Lung (tissue), 17 donors: ENCODE measurements at places on chromosomes 13 and 19.
A peak's percentile ranks its signal among the peaks of the same experiment; 100 is the strongest.

DNA sequence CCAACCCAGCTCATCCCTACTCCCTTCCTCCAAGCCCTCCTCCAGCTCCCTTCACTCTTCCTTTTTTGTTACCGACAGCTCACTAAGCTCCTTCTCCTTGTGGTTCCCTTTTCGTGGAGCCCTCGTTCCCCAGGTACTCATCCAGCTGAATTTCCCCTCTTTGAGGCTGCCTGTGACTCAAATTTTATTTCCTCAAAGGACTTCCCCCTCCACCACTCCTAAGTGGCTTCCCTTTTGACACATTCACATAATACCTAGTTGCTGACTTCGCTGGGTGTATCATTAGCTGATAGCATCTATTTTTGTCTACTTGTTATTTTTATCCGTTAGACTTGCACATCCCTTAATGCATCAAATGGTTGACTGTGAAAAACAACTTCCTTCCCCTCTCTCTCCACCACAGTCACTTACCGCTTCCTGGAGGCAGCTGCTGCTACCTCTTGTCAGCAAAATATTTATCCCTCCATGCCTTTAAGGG is 14.5 kb downstream of the FFAR2 start:
- DNase-seq, result peak; percentile 49

DNA sequence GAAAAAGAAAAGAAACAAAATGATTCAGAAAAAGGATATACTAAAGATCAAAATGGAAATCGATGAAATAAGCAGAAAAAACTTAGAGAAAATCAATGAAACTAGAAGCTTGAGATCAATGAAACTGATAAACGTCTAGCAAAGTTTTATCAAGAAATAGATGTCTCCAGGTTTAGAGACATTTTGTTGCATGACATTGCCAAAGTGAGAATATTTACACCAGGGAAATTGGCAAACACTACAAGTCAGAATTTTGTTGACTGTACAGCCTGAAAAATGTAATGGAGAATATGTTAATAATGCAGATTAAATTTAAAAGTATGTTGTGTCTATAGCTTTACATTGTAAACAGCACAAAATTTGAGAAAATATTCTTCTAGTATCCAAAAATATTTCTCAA is 5.3 kb upstream of the ZNF599 start:
- DNase-seq, result no peak

- peak; percentile 42 for DNase-seq
These were observed 566 bp downstream of the TIMM13 start for GRCh38 chr19:2426611-2427428.

DNA sequence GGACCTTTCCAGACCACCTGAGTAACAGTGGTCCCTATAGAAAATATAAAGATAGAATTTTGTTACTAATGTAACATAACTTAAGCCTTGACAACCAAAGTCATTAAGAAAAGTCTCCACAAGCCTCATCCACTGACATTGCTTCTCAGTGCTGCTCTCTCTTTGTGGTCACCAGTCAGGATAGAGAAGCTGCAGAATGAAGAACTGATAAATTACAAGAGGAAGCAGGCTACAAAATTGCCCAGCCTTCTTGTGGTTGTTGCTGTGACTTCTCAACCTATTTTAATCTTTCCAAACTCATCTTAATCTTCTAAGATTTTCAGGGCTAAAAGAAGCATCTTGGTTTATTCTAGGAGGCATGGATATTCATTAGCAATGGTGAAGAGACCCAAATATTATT is 343.8 kb downstream of the MZT1 start:
- no peak for DNase-seq

DNA sequence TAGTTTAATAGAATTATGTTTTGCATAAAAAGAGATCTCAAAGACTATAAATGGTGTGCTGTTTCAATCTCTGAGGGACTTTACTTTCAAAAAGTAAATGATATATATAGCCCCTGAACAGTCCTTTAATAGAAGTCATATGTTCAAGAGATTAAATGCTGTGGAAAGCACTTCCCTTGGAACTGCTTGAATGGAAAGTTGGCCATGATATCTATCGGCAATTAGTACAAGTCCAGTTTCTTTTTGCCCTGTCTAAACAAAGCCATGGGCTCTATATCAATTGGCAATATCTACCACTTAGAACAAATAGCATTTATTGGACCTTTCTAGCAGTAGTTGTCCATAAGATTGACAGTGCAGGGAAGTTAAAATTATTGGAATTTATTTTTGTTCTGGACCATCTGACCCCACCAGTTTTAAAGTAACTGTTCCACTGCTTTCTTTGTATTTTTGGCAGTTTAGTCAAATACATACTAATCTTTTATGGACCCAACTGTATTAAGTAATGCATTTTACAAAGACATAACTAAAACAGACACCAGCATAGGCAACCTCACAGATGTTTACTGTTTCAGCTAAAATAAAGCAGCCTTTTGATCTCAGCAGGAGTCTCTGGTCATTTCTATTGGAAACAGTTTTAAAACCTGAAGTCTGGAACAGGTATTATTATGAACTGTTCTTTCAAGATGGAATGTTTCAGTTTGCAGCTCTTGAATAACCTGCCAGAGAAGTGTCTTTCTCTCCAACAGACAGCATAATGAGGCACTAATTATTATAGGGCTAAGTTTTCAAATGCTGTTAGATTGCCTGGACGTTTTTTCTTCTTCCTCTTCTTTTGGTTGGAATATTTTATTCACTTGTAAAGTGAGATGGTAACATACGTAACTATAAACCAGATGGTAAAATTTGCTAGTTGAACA is 282.6 kb downstream of the DCLK1 start:
- DNase-seq, result peak; percentile 81

GRCh38 chr13:23460309-23460708 is 26.8 kb upstream of the SACS start:
- DNase-seq, result no peak

GRCh38 chr13:79404361-79404760 is 1.7 kb downstream of the RBM26 start:
- DNase-seq, result no peak

- DNase-seq, result no peak
These were observed 11.3 kb upstream of the PNMA8A start for GRCh38 chr19:46482631-46483030.

GRCh38 chr13:67554286-67554685 is 324.1 kb upstream of the PCDH9 start:
- DNase-seq, result no peak

DNA sequence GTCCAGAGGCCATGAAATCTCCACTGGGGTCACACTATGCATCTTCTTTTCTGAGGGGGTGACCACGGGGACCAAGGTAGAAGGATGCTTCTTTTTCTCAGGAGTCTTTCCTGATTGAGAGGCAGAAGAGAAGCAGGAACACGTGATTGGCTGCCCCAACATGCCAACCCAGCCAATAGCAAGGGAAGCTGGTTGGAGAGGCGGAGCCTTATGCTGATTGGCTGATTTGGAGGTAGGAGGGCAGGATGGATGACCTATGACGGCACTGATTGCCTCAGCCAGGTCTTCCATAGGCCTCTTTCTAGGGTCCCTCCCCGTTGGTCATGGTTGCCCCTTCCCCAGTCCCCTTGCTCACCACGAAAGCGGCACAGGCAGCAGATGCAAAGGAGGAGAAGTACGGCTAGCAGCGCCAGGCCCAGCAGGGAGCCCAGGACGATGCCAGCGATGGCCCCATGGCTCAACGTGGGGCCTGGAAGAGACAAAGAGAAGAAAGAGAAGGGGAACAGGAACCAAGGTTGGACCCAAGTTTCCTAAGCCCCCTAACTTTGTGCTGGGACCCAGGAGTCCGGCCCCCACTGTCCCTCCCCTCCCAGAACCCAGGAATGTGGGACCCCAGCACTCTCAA is 8.0 kb downstream of the VSIG10L start:
- DNase-seq, result peak; percentile 9

- peak; percentile 73 for DNase-seq
These were observed 1.5 kb downstream of the SMAD9 start for GRCh38 chr13:36918246-36919131.

DNA sequence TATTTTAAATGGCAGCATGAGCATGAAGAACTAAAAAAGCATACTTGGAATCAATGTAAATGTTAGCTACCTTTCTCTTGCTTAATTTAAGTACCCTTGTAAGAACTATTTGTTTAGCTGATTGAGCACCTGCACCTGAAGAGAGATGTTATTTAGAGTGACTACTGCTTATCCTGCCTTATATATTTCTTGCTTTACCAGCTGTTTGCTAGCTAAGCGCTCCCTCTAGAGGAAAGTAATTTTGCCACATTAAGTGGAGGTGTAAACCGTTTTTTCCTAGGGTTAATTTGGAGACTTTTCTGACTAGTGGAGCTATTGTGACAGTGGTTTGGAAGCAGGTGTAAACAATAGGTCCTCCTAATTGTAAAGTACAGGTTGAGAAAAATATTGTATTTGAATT is 19.4 kb upstream of the PSG2 start:
- DNase-seq, result no peak

DNA sequence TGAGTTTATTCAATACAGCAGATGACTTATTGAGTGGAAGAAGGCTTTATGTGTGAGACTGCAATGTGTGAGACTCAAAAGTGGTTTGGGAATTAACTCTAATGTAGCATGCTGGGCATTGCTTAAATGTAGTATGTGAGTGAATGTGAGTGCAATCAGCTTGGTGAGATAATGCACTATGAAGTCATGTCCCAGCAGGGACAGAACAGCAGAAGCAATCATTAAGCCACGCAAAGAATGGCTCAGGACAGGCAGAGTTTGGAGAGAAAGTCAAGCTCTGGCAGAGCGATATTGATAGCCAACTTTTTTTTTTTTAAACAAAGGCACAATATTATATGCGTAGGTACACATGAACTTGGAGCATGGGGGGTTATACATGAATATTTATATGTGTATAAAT is 597.7 kb downstream of the GPC6 start:
- peak; percentile 10 for DNase-seq
